ENCODE measurements at places on chromosomes 7 and 10.
A peak's percentile ranks its signal among the peaks of the same experiment; 100 is the strongest.

- DNase-seq: no peak
These were observed 89.1 kb downstream of the CDK6 start for GRCh38 chr7:92747041-92747835.

DNA sequence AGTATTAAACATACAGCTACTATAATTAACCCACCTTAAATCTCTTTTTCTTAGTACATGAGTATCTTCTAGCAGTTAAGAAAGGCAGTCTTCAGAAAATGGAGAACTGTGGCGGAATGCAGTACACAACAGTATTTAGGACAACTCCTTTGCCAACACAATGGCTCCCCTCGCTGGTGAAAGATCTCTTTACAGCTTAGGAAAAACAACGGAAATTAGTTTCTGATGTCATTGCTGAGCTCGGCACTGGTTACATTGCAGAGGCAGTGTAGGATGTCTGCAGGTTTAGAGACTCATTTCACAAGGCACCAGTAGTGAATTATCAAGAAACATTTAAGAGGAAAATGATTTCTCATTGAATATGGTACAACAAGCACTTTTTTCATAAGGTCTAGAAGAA lies 43.4 kb downstream of the GLRX3 start:
- no peak for DNase-seq

- no peak for DNase-seq
These were observed 12.2 kb upstream of the PDK4 start for GRCh38 chr7:95608359-95609173.

GRCh38 chr7:15128716-15129115 lies 226.2 kb upstream of the DGKB start:
- peak; percentile 84 for DNase-seq

Measured in NCI-H2081 treated with DMSO at 0.1 percent for 48 hours (cell line).